Stimulated activated CD4-positive, alpha-beta T cell treated with anti-CD3 and anti-CD28 coated beads, Interleukin-2, amount 100 ng/mL, for 24 hours (primary cell): ENCODE measurements at places on chromosomes 1 and 21.

DNA sequence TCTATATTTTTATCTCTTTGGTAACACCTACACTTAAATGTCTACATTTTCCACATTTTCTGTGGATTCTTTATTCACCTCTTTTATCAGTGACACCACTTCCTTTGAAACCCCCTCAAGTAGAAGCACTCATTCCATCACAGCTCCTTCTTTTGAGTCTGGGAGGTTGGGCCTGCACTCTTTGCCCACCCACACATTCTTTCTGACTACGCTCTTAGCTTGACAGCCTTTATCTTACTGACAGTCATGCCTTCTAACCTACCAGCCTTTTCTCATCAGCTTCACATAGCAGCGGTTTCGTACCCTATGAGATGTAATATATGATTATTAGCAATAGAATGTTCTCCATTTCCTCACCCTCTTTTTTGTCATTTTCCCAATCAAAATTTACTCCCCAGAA is 151.9 kb downstream of the TNFSF18 start:
- DNase-seq: no peak

- DNase-seq: no peak
Measured at GRCh38 chr1:164930241-164930640, 371.3 kb downstream of the PBX1 start.

- no peak for DNase-seq
Measured at GRCh38 chr21:46412521-46413364, 45.9 kb upstream of the DIP2A start.

GRCh38 chr1:241614572-241614971 is 25.6 kb downstream of the CHML start:
- no peak for DNase-seq

DNA sequence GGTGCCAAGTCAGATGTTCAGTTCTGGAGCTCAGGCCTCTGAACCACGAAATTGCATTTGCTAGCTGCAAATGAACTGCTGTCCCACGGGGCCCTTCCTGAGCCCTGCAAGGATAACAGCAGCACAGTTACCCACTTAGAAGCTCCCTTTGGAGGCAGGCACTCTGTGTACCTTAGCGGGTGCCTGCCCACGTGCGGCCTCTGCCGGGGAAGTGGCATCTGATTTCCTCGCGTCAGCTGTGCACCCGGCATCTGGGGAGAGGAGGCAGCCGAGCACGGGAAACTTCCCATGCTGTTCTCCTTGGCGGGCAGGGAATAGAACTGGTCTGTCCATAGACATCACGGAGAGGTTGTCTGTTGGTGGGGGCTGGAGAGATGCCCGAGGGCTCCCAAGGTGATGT is 148.0 kb upstream of the C1orf174 start:
- no peak for DNase-seq

GRCh38 chr1:115377411-115377810 is 39.4 kb upstream of the NGF start:
- no peak for DNase-seq

DNA sequence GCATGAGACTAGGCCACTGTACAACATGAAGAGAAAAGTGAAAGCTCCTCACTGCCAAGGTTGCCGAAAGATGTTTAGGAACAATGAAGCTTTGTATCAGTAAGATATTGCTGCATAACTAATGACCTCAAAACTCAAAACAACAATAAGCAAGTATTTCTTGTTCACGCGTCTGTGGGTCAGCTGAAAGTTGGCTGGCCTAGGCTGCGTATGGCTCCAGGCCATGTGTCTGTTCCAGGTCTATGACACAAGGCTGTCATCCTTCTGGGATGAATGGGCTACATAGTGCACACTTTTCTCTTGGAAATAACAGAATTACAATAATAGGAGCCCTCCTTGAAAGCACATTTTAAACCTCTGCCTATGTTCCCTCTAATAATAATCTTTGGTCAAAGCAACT is 515.9 kb downstream of the PLPP3 start:
- no peak for DNase-seq

- peak; percentile 18 for DNase-seq
Measured at GRCh38 chr1:212667223-212668139, 32.2 kb downstream of the BATF3 start.

GRCh38 chr21:46538851-46539666 is 65.8 kb downstream of the S100B start:
- DNase-seq: no peak

GRCh38 chr1:25467193-25467592 is 36.5 kb downstream of the MACO1 start:
- no peak for DNase-seq

GRCh38 chr1:95095833-95096217 is 21.3 kb upstream of the TLCD4 start:
- no peak for DNase-seq
